ENCODE measurements at places on chromosomes 7 and 10. TPM values are rescaled to one million over a fixed set of nuclear protein-coding genes. Genes with fewer than 3 reads are reported as not detected.

DNA sequence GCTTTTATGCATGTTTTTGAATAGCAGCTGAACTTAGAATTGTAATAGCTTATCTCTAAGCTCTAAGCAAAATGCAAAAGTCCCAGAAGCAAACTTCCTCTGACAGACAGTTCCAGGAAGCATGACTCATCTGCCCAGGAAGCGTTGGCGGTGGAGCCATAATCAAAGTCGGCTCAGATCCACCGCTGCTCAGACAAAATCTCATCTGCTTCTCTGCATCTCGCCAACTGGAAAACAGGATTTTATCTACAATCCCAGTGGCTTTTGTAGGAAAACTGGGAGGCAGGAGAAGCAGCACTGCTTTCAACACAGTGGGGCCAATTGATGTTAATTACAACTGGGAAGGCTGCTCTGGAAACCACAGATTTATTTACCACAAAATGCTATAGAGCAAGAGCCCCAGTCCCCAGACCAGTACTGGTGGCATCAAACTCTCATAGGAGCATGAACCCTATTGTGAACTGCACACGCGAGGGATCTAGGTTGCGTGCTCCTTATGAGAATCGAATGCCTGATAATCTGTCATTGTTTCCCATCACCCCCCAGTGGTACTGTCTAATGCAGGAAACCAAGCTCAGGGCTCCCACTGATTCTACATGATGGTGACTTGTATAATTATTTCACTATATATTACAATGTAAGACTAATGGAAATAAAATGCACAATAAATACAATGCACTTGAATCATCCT, 99.9 kb downstream of the CUBN start:
- H3K27me3 ChIP-seq, result no peaks in the 10 kb centered on the region
- H3K4me3 ChIP-seq, result peak overlapping the region; percentile 59
- H3K27ac ChIP-seq, result peak overlapping the region; percentile 99
- peak; percentile 94 for DNase-seq
- no peaks in the 10 kb centered on the region for H3K36me3 ChIP-seq

GRCh38 chr10:46002916-46003693, 27.3 kb downstream of the NCOA4 start:
- H3K4me3 ChIP-seq, result no peak overlapping the region
- peaks cover 32% of the 10 kb centered on the region for H3K4me1 ChIP-seq
- DNase-seq, result peak; percentile 65
- H3K27ac ChIP-seq, result 0 out of 2 replicates have a peak overlapping the region, but pooled peaks have one; percentile 3

The GNG11 gene
- total RNA-seq, result 25.9 TPM

- 0 out of 2 replicates have a peak, but pooled peaks cover 2% of the 10 kb centered on the region for H3K36me3 ChIP-seq
- H3K27me3 ChIP-seq, result no peaks in the 10 kb centered on the region
- no peak for DNase-seq
- no peak overlapping the region for H3K27ac ChIP-seq
- H3K4me1 ChIP-seq, result peaks cover 10% of the 10 kb centered on the region
Measured at GRCh38 chr10:6240254-6240653, 37.5 kb downstream of the PFKFB3 start.

DNA sequence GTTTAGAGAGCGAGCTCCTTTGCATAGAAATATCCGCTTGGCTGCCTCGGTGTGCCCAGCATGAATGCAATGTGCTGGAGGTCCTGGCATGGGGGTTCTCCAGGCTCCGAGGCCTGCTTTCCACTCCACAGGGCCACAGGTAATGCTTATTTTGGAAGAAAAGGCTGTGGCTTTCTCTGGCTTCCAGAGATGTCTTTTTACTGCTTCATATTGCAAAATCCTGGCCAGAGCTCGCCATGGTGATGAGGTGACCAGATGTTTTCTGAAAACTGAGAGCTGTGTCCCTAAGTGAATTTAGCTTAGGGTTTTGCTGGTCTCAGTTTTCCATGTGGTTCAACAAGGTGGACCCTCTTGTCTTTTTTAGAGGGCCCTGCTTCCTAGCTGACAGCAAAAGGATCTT, 65.2 kb downstream of the BMPER start:
- no peak overlapping the region for H3K4me3 ChIP-seq
- no peak for DNase-seq
- no peak overlapping the region for H3K27ac ChIP-seq
- no peaks in the 10 kb centered on the region for H3K27me3 ChIP-seq
- H3K4me1 ChIP-seq, result peaks cover 9% of the 10 kb centered on the region
- peaks cover 56% of the 10 kb centered on the region for H3K36me3 ChIP-seq

The TET1 gene
- 2.1 TPM for total RNA-seq

GRCh38 chr10:110834629-110835301, 37.0 kb upstream of the PDCD4 start:
- no peak overlapping the region for H3K4me3 ChIP-seq
- no peaks in the 10 kb centered on the region for H3K36me3 ChIP-seq
- no peaks in the 10 kb centered on the region for H3K4me1 ChIP-seq
- no peaks in the 10 kb centered on the region for H3K27me3 ChIP-seq
- DNase-seq, result no peak

GRCh38 chr7:22111661-22112060, 166.0 kb upstream of the CDCA7L start:
- DNase-seq, result no peak
- H3K4me1 ChIP-seq, result no peaks in the 10 kb centered on the region
- no peak overlapping the region for H3K27ac ChIP-seq
- H3K36me3 ChIP-seq, result no peaks in the 10 kb centered on the region
- no peaks in the 10 kb centered on the region for H3K27me3 ChIP-seq
- no peak overlapping the region for H3K4me3 ChIP-seq

DNA sequence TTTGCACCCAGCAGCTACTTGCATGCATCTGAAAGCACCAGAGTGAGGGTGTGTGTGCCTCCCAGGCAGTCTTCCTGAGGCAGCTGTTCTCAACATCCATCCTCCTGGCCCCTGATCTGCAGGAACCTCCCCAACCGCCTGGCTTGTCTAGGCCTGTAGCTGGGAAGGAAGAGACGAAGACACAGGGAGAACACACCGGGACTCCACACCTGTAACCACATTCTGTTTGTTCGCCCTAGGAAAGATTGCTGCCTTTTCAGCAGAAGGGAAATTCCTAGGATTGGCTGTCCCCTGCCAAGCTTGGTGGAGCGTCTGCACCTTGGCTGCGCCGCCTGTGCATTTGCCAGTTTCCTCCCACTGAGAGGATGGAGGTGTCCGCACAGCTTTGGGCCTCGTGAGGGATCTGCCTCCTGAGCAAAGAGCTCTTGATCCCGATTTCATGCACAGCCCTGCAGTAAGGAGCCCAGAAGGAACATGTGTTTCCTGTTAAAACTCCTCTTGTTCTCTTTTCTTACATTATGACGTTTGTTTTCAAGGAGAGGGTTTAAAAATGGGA, 154.6 kb downstream of the TPST1 start:
- no peak overlapping the region for H3K4me3 ChIP-seq
- no peak overlapping the region for H3K27ac ChIP-seq
- H3K27me3 ChIP-seq, result no peaks in the 10 kb centered on the region
- H3K4me1 ChIP-seq, result peaks cover 20% of the 10 kb centered on the region

DNA sequence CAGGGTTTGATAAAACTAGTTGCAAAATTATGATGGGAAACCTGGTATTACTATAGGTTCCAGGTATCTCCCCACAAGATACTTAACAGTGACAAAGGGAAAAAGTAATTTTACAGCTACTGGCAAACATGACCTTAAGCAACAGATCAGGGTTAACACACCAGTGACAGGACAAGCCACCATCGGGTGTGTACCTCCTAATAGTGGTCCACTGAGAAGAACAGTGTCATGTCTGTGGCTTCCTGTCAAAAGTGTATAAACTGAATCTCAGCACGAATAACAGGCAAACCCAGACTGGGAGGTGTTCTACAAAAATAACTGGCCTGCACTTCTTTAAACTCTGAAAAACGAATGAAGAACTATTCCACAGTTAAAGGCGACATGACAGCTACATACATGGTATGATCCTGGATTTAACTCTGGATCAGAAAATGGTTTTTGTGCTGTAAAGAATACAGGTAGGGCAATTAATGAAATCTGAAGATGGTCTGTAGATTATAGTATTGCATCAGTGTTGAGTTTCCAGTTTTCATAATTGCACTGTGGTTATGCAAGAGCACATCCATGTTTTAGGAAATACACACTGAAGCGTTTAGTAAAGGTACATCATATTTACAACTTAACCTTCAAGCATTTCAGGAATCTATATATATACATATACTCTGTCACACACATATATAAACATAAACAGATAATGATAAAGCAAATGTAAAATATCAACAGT, 32.0 kb upstream of the ARMS2 start:
- no peaks in the 10 kb centered on the region for H3K27me3 ChIP-seq
- H3K4me3 ChIP-seq, result no peak overlapping the region
- peaks cover 45% of the 10 kb centered on the region for H3K4me1 ChIP-seq
- peaks cover 9% of the 10 kb centered on the region for H3K36me3 ChIP-seq

DNA sequence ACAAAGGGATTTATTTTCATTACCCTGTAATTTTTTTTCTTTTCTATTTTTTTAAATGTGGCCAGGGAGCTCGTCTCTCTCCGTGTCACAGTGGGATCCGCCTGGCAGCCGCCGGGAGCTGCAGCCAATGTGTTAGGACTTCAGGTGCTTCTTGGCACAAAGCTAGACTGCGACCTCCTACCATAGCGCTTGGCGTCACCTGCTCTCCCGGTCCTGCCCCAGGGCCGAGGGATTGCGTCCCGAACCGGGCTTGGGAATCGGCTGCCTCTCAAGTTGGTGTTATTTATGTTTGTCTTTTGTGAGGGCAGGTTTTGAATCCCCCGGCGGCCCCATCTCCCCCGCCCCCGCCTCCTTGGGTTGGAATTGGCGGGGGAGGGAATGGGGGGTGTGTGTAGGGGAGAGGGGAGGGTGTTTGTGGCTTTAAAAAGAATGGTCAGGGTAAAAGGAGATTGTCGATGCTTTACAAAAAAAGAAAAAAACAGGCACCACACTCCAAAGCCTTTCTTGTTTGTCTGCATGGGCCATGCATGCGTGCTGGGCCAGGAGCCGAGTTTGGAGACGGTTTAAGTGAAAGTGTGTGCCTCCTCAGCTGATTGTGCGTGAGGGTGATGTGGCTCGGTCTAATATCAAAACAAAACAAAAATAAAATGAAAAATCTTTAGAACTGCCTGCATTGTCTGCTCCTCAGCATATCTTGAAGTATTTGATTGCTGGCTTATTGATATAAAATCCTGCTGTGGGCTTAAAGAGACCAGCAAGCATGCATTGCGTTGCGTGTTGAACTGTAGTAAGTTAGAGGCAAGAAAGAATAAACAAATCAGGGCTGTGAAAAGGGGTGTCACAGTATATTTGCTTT, 1.2 kb downstream of the PPP1R9A start:
- DNase-seq, result peak; percentile 13
- no peaks in the 10 kb centered on the region for H3K36me3 ChIP-seq
- H3K4me1 ChIP-seq, result no peaks in the 10 kb centered on the region

The PLEKHS1 gene
- not detected for total RNA-seq

DNA sequence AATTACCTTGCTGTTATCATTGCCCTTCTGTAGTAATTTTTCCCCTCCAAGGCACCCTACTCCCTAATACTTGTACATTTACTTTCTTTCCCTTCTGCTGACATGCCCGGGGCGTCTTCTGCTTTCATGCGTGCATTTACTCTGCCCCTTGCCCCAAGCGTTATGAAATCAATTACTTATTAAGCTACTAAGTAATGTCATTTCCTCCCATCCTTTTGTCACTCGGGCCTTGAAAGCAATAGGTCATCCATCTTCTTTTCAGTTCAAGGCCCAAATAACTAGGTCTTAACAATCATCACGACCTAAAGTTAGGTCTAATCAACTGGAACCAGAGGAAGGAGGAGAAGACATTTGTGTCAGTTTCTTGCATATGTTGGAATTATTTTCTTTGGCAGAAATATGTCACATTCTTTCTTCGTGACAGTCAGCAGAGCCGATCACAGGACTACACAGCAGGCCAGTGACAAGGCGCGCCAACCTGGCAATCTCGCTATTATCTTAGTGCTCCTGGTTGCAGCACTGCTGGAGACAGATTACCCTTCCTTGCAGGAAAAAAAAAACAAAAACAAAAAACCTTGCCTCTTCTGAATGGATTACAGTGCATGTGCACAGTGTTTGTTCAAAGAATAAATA, 179.2 kb downstream of the RELN start:
- no peaks in the 10 kb centered on the region for H3K36me3 ChIP-seq
- no peak overlapping the region for H3K4me3 ChIP-seq
- H3K4me1 ChIP-seq, result 0 out of 2 replicates have a peak, but pooled peaks cover 6% of the 10 kb centered on the region
- H3K27ac ChIP-seq, result no peak overlapping the region
- no peak for DNase-seq
- no peaks in the 10 kb centered on the region for H3K27me3 ChIP-seq

DNA sequence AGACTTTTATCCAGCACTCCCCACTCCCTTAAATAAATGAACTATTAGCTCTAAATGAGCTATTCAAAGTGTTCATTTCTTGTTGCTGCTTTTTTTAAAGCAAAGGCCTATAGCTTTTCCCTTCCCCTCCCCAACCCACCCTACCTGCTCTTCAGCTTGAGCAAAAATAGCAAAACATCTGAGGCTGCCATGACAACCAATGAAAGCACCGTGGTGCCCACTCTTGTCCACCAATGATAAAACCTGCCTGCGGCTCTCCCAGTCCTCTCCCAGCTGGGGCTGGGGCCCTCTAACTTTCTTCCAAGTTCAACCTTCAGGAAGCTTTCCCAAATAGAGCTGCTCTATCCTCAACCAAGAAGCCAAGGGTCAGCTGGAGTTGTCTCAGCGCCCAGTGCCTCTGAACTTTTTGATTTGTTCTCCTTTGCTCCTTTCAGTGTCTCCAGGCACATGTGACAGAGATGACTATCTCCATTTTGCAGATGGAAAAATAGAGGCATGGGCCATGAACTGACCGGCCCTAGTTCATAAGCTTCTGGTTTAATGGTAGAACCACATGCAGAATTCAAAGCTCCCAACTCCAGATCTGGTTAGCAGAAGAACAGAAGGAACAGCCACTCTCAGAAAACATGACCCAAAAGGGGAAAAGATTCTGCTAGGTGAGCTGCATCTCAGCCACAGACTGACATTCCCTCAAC, 47.7 kb downstream of the PIK3AP1 start:
- H3K36me3 ChIP-seq, result no peaks in the 10 kb centered on the region
- no peaks in the 10 kb centered on the region for H3K27me3 ChIP-seq
- no peak for DNase-seq
- H3K27ac ChIP-seq, result no peak overlapping the region
- H3K4me3 ChIP-seq, result no peak overlapping the region

GRCh38 chr7:72405418-72405817, 6.7 kb downstream of the CALN1 start:
- no peaks in the 10 kb centered on the region for H3K4me1 ChIP-seq
- H3K27ac ChIP-seq, result no peak overlapping the region
- H3K4me3 ChIP-seq, result no peak overlapping the region

- H3K36me3 ChIP-seq, result no peaks in the 10 kb centered on the region
- H3K27me3 ChIP-seq, result no peaks in the 10 kb centered on the region
- H3K4me3 ChIP-seq, result 0 out of 2 replicates have a peak overlapping the region, but pooled peaks have one; percentile 96
- no peak overlapping the region for H3K27ac ChIP-seq
Measured at GRCh38 chr7:35691827-35692307, 3.1 kb downstream of the HERPUD2 start.

The FOXI2 gene
- total RNA-seq, result not detected

DNA sequence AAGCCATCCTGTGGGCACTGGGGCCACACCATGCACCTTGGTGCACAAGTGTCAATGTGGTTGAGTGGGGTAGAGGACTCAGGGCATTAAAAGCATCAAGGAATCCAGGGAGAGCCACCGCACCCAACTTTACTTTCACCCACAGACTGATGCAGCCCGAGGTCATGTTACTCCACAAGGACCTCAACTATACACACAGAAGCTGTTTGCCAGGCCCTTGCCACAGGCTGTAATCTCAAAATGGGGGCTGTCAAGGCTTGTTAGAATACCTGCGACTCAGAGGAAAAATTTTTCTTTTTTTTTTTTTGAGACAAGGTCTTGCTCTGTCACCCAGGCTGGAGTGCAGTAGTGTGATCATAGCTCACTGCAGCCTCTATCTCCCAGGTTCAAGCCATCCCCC, 26.5 kb upstream of the KCTD7 start:
- H3K4me3 ChIP-seq, result no peak overlapping the region
- no peaks in the 10 kb centered on the region for H3K27me3 ChIP-seq
- DNase-seq, result no peak
- H3K4me1 ChIP-seq, result no peaks in the 10 kb centered on the region
- no peak overlapping the region for H3K27ac ChIP-seq
- no peaks in the 10 kb centered on the region for H3K36me3 ChIP-seq

The DNAJC9 gene
- 20.9 TPM for total RNA-seq
